Foreskin melanocyte (primary cell): ENCODE measurements at places on chromosomes 3 and 15.

DNA sequence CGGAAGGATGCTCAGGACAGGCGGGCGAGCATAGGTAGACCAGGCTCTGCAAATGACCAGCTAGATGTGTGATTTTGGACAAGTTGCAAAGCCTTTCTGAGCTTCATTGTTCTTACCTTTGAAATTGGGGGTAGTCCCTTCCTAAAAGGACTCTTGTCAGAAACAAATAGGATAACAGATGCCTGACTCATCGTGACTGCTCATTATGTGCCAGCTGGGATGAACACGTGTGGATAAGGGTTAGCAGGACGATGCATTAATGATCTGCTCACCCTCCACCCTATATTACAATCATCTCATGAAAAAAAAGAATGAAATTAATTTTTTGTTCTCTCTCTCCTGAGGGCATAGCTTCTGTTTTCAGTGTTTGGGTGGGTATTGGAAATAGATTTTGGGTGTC is 223.4 kb downstream of the NR2F2 start:
- DNase-seq: no peak

DNA sequence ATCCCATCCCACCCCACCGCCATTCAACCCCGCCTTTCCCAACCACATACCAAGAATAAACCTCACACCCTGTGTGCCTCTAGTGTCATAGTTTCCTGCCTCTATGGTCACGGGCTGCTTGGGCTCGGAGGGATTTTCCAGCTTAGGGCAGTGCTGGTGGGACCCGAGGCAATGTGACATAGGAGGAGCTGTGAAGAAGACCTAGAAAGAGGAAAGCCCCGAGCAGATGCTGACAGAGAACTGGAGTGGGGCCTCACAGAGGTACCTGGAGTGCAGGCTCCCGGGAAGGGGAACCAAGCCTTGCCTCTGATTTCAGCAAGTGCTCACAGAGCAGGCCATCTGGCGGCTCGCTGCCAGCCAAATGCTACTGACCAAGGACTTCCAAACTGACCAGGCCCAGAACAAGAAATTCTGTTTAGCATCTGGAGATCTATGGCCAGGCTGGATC is 27.5 kb downstream of the BHLHE40 start:
- no peak for DNase-seq

GRCh38 chr3:50270422-50271224 is 1.7 kb downstream of the SEMA3B start:
- DNase-seq: no peak

GRCh38 chr15:70166506-70167087 is 68.9 kb upstream of the TLE3 start:
- no peak for DNase-seq

DNA sequence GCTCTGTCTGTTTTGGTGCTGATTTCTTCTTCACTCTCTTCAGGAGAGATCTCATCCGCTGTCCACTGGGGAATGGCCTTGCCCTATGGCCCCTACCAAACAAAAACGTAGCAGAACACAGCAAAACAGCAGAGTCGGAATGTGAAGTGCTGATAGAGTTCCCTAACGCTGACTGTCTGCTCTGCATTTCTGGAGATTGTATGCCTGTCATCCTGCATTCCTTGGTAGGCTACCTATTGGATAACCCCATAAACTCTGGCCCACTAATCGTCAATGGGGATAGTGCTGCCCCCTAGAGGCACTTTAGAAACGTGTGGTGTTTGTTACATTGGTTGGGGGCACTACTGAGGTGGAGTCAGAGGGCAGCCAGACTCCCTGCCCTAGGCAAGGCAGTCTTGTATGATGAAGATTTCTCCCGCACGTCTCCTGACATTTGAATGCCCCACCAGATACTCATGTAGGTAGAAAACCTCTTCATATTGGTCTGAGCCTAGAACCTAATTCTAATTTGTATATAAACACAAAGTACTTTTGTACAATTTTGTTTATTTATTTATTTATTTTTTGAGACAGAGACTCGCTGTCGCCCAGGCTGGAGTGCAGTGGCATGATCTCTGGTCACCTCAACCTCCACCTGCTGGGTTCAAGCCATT is 15.6 kb upstream of the MAGEF1 start:
- peak; percentile 37 for DNase-seq

- no peak for DNase-seq
Observed at GRCh38 chr15:74024687-74025086, 30.2 kb downstream of the PML start.

DNA sequence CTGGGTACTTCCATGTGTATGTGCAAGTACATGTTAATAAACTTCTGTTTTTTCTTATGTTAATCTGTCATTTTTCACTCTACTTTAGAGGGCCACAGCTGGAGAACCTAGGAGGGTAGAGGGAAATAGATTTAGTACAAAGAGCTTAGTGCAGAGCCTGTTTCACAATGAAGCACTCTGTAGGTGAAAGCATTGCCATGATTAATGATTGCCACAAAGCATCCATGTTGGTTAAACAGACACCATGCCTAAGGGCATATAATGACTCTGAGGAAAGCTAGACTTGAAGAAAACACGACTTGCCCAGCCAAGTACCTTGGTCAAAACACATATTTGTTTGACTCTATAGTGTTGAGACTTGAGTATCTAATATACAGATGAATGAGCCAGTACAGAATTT is 338.4 kb downstream of the FHIT start:
- DNase-seq: no peak

DNA sequence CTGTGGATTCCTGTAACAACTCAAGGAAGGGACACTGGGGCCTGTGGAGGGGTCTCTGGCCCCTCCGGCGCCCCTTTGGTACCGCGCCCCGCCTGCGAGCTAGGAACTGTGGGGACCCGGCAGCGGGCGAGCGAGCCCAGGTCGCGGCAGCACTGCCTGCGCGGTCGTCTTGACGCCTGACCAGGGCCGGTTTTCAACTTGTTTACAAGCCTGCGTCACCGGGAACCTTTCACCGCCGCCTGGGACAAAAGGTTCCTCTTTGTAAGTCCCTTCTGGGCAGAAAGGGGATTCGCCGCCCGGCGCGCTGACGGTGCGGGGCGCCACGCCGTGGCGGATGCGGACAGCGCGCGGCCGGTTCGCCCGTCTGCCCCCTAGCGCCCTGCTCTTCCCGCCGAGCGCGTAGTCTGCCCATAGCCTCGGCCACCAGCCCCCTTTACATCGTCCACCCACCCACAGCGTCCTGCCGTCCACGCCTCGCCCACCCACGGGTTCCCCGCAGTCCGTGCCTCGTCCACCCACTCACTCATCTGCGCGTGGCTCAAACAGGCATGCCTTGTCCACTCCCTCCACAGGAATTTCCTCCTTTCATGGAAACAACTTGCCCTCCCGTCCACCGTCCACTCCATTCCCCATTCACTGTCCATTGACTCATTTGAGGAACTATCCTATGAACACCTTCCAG is 5.5 kb upstream of the CFAP100 start:
- DNase-seq: peak; percentile 71

- DNase-seq: no peak
Observed at GRCh38 chr3:73680391-73681095, 55.8 kb upstream of the PDZRN3 start.

DNA sequence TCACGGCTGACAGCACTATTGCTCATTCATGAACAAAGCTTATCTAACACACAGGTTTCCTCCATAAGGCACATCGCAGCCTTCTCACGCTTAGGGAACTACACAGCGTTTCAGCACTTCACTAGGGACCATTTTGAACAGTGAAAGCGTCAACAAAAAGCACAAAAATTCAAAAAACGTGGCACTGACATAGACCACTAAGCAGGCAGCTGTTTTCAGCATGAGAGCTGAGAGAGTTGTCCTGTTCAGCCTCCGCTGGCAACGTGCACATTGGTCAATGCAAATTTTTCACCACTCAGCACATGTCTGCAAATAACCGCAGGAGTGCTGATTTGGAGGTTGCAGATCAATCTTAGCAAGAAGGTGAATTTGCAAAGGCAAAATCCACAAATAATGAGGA is 109.2 kb downstream of the LRRK1 start:
- no peak for DNase-seq

- DNase-seq: no peak
Observed at GRCh38 chr15:73992594-73992898, 451 bp upstream of the STOML1 start.

- DNase-seq: no peak
Observed at GRCh38 chr3:117630885-117631284, 921.3 kb downstream of the TUSC7 start.

- no peak for DNase-seq
Observed at GRCh38 chr15:85619992-85620689, 174.6 kb downstream of the KLHL25 start.

GRCh38 chr3:68363796-68364195 is 568.6 kb downstream of the TAFA4 start:
- no peak for DNase-seq

GRCh38 chr3:74268753-74269152 is 345.7 kb downstream of the CNTN3 start:
- no peak for DNase-seq

DNA sequence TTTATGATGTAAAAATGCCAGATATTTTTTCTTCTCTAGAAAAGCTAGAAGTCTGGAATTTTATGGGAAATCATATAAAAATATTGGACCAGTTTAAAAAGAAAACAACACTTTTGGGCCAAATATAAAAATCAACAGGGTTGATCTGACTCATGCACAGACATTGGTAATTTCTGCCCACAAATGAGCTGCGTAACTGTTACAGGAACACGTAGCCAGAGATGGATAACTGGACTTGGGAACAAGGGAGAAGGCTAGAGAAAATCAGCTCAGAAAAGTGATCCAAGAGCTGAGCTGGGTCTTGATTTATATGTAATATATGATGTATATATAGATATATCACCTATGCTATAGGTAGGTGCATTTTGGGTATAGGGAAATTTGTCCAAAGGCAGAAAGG is 36.8 kb upstream of the NAALADL2 start:
- DNase-seq: no peak

DNA sequence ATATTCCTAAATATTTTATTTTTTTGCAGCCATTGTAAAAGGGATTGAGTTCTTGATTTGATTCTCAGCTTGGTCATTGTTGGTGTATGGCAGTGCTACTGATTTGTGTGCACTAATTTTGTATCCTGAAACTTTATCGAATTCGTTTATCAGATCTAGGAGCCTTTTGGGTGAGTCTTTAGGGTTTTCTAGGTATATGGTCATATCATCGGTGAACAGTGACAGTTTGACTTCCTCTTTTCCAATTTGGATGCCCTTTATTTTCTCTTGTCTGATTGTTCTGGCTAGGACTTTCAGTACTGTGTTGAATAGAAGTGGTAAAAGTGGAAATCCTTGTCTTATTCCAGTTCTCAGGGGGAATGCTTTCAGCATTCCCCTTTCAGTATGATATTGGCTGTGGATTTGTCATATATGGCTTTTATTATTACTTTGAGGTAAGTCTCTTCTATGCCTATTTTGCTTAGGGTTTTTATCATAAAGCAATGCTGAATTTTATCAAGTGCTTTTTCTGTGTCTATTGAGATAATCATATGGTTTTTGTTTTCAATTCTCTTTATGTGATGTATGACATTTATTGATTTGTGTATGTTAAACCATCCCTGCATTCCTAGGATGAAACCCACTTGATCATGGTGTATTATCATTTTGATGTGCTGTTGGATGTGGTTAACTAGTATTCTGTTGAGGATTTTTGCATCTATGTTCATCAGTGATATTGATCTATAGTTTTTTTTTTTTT is 11.4 kb upstream of the SLC9A9 start:
- DNase-seq: no peak

DNA sequence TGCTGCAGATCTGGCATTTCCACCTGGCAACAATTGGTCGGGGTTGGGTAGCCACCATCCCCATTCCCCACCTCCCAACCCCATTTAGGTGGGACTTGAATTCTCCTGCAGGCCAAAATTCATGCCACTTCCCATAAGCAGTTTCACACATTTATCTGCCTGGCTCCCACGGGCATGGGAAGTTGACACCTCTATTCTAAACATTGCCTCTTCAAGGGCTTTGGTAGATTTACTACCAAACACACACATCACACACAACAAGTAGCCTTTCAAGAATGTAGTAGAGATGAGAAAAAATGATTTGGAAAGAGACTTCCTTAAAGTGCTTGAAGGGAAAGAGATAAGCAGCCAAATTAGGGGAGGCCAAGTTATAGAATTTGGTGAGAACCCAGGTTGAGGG is 30.9 kb downstream of the ZBTB38 start:
- DNase-seq: no peak

DNA sequence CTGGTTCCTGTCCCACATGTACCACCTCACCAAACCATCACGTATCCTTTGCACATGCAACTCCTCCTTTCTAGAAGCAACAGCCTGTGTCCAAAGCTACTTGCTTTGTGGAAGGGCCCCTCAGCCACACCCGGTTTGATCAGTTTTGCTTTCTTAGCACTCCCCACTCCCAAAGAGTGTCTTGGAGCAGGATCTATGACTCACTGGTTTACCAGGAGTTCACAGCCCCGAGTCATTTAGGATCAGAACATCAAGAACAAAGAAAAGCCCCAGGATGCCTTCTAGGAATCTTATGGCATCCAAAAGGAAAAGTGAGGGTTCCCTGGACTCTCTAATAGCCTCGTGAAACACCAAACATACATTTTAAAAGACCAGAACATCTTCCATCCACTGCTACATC is 50.7 kb upstream of the IGF1R start:
- DNase-seq: no peak

DNA sequence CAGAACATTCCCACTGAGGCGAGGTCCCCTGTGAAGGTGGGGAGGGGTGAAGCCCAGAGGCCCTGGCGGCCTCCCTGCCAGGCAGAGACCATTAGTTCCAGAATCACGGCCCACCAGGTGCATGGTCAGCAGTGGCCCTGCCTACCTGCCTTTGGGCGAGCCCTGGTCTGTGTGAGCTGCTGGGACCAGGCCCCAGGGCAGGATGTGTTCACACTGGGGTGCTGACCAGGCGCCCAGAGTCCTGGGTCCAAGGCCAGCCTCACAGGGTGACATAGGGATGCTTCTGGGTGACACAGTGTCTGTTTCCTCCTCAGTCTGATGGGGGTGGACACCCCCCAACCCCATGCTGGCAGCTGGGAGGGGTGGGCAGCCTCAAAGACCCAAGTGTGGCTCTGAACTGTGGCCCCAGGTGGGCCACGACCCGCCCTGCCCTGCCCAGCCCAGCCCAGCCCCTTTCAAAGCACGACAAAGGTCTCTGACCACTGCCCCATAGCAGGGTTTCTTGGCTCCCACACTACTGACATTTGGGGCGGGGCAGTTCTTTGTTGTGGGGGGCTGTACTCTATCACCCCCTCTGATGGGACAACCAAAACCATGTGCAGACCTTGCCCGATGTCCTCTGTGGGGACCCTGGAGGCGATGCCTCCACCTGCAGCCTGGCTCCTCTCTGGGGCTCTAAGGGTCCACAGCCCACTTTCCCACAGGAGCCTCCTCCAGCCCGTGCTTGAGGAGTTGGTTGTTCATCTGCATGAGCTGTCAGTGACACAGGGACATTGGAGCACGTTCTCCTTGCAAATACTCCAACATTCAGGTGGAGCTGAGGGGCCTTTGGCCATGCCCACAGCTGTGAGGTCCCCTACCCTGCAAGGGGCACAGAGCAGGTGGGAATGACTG is 44.8 kb upstream of the SLC41A3 start:
- DNase-seq: no peak

- peak; percentile 70 for DNase-seq
Observed at GRCh38 chr3:32743934-32744333, 58.9 kb downstream of the CNOT10 start.

GRCh38 chr15:39538936-39539335 is 41.9 kb upstream of the THBS1 start:
- peak; percentile 61 for DNase-seq

GRCh38 chr3:38575279-38575843 is 74.1 kb downstream of the SCN5A start:
- no peak for DNase-seq
